ENCODE measurements at places on chromosomes 7 and 10.

DNA sequence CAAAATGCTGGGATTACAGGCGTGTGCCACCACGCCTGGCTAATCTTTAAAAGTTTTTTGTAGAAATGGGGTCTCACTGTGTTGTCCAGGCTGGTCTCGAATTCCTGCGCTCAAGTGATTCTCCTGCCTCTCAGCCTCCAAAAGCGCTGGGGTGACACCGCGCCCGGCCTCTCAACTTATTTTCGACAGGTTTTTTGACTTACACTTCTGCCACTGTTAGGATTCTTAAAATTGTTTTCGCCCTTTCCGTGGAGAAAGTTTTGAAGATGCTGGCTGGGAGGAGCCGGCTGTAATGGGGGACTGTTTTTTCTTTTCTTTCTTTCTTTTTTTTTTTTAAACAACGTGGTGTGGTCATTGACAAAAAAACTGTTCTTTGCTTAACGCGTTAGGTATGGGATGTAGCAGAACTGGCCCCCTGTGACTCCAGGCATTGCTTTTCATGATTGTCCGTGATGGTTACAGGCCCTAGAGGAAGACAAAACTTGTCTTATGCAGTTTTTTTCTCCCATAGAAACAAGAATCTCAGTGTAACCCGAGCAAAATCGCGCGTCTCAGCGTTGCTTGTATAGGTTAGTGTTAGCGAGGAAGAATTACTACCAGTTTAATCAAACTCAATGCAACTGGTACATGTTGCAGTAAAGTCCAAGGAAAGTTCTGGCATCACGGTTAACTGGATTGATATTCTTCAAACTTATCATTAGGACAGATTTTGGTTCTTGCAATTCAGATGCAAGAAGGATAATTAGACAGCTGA is 72.2 kb downstream of the DAGLB start:
- peak; percentile 53 for DNase-seq

DNA sequence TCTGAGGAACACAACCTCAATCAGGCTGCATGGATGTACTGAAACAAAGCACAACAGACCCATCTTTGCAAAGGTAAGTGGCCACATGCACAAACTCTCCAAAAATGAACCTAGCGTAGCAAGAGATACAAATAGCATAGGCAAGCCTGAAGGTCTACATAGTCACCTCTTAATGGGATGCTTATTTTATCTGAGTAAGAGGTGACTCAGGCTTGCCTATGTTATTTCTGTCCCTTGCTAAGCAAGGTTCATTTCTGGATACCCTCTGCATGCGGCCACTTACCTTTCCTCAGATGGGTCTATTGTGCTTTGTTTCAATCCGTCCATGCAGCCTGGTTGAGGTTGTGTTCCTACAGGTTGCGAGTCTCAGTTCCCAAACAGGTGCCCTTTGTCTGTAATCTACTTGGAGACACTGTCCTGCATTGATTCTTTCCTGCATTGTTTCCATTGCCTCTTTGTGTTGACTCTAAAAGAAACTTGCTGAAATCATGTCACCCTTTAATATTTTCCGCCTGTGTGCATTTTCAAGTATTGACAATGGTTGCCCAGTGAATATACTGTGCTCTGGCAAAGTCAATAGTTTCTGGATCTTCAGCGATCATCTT is 291.8 kb upstream of the LYZL1 start:
- DNase-seq = no peak

GRCh38 chr10:49577182-49577925 is 32.8 kb upstream of the SLC18A3 start:
- DNase-seq = no peak

- DNase-seq = no peak
These were observed 284.5 kb upstream of the KLF6 start for GRCh38 chr10:4069491-4069890.

- DNase-seq = no peak
These were observed 534.0 kb downstream of the DNAJB6 start for GRCh38 chr7:157870644-157871290.

- DNase-seq = no peak
These were observed 22.0 kb upstream of the GSAP start for GRCh38 chr7:77438131-77438530.

GRCh38 chr7:54076616-54077015 is 465.6 kb upstream of the VSTM2A start:
- no peak for DNase-seq

DNA sequence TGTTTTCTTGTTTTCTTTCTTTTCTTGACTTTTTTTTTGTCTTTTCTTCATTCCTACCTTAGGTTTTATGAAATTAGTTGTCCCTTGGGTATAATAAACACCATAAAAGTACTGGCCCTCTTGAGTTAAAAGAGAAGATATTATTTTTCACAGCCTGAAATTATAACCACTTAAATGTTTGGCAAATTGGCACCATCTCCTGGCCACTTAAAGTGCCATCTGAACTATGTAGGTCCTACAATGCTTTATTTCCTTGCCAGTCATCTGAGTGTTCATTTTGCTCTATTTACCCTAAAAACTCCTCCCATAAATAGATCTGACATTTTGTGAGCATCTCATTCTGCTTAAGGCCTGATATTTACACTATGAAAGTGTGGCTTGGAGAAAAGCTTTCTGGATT is 98.9 kb upstream of the PRKCQ start:
- DNase-seq = no peak

GRCh38 chr7:40761762-40762560 is 627.2 kb downstream of the SUGCT start:
- DNase-seq = no peak

GRCh38 chr10:125633517-125633999 is 49.4 kb downstream of the TEX36 start:
- DNase-seq = no peak

DNA sequence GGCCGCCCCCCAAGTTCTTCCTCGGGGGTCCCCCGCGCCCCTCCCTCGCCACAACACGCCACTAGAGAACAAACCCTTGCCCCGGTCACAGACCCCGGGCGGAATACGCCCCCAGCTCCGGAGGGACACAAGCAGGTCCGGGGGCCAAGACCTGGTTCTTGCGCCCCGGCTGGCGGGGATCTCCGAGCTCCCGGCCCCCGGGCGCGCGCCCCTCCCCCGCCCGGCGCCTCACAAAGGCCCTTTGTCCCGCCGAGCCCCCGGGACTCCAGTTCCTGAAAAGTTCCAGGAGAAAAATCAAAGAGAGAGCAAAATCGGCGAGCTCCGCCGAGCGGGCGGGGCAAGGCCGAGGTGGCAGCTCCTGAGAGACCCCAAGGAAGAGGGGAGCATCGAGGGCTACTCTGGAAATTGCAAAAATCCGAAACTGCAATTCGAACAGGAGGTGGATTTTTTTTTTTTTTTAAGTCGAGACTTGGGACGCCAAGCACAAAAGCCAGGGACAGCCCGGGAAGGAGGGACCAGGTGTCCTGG is 4.0 kb downstream of the TNRC18 start:
- peak; percentile 17 for DNase-seq

- no peak for DNase-seq
These were observed 111.9 kb downstream of the CACNB2 start for GRCh38 chr10:18252086-18252485.

DNA sequence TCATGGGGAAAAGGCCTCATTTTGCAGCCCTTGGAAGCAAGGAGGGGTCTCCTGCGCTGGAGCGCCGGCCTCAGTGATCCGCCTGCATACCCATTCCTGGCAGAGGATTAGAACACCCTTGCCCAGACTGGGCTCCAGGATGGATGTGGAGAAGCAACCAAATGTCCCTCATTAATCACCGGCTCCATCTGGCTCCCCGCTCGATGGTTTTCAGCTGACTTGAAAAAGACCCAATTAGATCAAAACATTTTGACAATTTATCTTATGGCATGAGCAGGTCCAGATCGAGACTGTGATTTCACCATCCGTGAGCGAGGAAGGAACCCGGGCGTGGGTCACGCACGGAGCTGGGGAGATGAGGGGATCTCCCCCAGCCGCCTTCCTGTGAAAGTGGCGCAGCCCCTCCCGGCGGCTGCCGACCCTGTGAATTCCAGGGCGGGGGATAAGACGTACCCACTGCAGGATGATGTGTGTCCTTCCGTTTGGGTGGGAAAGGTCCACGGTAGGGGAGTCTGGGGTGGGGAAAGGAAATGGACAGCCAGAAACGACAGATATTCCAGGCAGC is 141.6 kb downstream of the EMX2 start:
- DNase-seq = no peak

- peak; percentile 58 for DNase-seq
These were observed 14.7 kb downstream of the LZTS2 start for GRCh38 chr10:101014230-101014884.

GRCh38 chr7:47340517-47340916 is 241.4 kb downstream of the TNS3 start:
- no peak for DNase-seq

GRCh38 chr10:124160943-124161582 is 67.7 kb upstream of the CHST15 start:
- DNase-seq = no peak

DNA sequence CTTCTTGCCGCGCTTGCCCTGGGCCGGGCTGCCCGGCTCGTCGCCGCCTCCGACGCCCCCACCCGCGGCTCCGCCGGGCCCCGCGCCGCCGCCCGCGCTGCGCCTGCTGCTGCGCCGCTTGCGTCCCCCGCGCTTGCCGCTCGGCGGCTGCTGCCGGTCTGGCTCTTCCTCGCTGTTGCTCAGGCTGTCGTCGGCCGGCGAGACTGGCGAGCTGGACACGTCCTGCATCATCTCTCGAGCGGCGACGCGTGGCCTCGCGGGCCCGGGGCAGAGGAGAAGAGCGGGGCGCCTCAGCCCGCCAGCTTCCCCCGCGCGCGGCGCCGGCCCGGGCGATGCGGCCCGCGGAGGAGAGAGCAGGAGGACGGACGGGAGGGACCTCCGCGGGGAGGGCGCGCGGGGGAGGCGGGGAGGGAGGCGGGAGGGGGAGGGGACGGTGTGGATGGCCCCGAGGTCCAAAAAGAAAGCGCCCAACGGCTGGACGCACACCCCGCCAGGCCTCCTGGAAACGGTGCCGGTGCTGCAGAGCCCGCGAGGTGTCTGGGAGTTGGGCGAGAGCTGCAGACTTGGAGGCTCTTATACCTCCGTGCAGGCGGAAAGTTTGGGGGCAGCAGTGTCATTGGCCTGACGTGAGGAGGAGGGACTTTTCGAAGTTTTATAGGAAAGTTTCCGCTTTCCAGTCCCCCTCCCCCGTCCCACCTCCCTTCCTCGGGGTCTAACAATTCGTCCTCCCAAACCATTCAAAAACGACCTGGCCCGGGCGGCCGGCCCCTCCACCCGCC is at the start of gene TWIST1:
Gene TWIST1 (minus strand): TSS at position 546 of the 779 bp plus-strand sequence. CDS start 315 bp downstream, at position 231.
- peak; percentile 21 for DNase-seq

- no peak for DNase-seq
These were observed 96.5 kb upstream of the PLPP4 start for GRCh38 chr10:120360571-120360970.

- DNase-seq = no peak
These were observed 85.1 kb upstream of the RELN start for GRCh38 chr7:104074529-104074928.

GRCh38 chr7:43077732-43078391 is 34.6 kb upstream of the HECW1 start:
- no peak for DNase-seq

DNA sequence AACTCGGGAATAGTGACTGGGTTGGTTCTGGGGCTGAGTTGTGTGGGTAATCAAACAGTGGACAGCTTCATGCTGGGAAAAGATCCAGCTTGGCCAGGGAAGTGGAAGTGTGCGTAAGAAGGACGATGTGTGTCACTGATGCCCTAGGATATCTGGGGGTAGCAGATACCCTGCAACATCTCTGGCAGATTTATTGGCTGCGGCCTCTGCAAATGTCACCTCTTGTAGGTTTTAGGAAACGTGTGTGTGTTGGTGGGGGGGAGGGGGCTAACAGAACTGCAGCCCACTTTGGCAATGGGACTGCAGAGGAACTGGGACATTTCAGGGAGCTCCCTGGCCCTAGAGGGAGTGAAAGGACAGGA is 965 bp upstream of the AGAP3 start:
- DNase-seq = no peak

DNA sequence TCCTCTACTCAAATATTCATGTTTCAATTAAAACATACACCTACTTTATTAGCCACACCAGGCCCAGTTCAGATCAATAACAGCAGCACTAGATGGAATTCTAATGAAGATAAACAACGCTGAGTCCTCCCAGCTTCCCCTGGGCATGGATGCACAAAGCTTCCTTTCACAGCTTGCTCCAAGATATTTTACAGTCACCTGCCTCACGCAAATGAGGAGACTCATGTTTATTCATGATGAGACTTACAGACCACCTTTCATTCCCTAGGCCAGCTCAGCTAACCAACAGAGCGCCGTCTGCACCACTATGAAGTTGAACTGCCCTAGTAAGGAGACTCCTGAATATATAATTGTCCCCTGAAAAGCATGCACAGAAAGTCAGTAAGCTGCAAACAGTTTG is 283.0 kb upstream of the AOAH start:
- no peak for DNase-seq

- DNase-seq = no peak
These were observed 18.3 kb downstream of the ZDHHC16 start for GRCh38 chr10:97464226-97464625.

GRCh38 chr7:44764081-44764480 is 15.4 kb downstream of the ZMIZ2 start:
- no peak for DNase-seq

- no peak for DNase-seq
These were observed 60.3 kb downstream of the PRR15 start for GRCh38 chr7:29623973-29624372.

DNA sequence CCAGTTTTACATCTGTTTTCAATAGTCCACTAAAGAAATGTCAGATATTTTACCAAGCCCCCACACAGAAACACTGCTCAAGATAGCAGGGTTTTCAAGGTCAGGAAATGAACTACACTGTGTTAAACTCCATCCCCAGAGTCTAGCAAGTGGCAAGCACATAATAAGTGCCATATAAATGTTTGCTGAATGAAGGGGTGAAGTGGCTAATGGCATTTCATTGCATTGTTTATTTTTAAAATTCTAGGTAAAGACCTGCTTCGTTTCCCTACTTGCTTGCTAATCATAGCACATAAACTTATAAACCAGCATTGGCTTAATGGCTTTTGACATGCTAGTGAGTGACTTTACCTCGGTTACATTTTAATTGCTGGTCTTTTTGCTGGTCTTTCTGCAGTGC is 322.6 kb downstream of the GRID1 start:
- no peak for DNase-seq

- DNase-seq = no peak
These were observed 88.8 kb upstream of the KIF5B start for GRCh38 chr10:32144817-32145688.

- no peak for DNase-seq
These were observed at the start of gene ADIRF for GRCh38 chr10:86968271-86968993. ADIRF (plus strand) TSS chr10:86968482; CDS start chr10:86968545, 63 bp downstream.

DNA sequence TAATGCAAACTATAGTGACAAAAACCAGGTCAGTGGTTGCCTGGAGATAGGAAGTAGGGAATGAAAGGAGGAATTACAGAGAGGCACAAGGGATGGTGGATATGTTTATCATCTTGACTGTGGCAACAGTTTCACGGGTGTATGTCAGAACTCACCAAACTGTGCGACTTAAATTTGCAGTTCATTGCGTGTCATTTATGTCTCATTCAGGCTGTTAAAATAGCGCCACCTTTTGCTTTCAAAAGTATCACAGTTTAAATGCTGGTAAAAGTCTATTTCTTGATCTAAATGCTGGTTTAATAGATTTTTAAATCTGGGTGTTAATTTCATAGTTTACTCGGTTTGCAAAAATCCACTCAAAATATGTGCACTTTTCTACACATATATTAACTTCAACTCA is 51.0 kb downstream of the PTTG1IP2 start:
- peak; percentile 7 for DNase-seq

Data from RPMI8226 (cell line).